Skeletal muscle cell (primary cell): ENCODE measurements at places on chromosomes 2 and 18.

DNA sequence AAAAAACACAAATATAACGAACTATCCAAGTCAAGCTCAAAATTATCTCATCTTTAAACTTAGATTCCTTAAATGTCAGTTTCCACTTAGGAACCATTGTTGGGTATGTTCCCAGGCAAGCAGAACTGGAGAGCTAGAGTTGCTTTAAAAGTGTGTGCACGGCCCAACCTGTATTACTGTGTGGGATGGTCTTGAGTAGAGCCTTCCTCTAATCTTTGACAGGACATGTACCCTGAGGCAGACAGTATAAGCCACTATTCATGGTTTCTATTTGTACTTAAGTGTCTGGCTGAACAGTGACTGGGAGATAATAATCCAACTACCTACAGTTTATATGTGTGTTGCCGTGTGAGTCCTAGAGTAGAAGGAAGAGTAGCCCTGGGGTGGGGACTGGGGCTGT, 239.7 kb downstream of the GPD2 start:
- no peak for DNase-seq

GRCh38 chr2:113120861-113121260, 6.5 kb upstream of the IL1RN start:
- DNase-seq = no peak

DNA sequence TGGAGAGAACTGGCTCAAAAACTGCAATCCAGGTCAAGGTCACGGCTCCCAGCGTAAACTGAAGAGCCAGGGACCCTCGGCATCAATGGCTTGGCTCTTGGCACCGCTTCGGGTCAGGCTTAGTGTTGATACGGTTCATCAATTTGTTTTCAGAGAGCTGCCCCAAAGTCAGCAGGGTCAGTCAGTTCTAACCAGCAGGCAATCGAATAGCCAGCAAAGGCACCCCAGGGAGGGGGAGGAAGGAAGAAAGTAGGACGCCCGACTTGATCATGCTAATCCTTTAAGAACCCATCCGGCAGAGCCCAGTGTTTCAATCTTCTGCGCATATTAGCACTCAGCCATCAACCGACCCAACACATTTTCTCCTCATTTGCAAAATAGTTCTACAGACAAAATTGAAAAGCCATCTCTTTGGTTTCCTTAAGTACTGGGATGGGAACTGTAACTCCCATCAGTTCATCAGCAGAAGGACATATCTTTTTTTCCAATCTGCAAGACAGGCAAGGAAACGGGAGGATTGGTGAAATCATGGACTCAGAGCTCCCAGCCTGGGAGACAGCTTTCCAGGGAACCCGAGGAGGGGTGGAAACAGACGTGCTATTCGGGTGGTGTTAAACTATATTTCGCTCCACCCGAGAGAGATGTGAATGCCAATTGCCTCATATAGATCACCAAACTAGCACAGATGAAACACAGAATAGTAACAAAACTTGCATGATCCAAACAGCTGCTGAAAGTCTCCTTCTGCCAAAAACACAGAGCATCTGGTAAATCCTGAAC, 40.7 kb upstream of the CABLES1 start:
- DNase-seq = no peak

DNA sequence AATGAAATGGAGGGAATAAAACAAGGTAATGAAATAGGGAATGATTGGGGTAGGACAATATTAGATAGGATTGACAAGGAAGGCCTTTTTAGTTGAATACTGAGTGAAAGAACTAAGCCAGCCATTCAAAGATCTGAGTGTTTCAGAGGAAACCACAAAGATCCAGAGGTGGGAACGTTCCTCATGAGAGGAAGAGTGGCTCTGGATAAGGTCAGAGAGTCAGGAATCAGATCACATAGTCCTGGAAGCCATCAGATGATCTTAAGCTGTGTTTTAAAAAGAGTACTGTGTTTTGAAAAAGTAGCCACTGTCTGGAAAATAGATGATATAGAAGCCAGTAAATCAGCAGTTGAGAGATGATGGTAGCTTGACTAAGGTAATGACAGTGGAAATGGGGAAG, 11.8 kb downstream of the TTLL4 start:
- DNase-seq = no peak

DNA sequence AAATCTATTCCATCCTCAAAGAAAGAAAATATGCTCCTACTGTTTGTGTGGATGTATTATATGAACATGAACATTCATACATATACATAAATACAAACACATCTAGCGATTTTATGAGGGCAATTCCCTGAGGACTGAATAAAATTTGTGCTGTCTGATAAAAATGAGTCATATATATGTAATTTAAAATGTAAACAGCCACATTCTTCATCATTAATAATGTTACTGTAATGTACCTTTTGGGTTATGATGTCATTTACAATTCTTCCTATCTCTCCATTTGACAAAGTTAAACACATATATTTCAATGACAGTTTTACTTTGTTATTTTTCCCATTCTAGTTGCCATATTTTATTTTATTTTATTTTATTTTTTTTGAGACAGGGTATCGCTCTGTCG, 91.3 kb upstream of the ZFP36L2 start:
- no peak for DNase-seq
